ENCODE measurements at places on chromosomes 4 and X. TPM values are rescaled to one million over a fixed set of nuclear protein-coding genes. Genes with fewer than 3 reads are reported as not detected.

DNA sequence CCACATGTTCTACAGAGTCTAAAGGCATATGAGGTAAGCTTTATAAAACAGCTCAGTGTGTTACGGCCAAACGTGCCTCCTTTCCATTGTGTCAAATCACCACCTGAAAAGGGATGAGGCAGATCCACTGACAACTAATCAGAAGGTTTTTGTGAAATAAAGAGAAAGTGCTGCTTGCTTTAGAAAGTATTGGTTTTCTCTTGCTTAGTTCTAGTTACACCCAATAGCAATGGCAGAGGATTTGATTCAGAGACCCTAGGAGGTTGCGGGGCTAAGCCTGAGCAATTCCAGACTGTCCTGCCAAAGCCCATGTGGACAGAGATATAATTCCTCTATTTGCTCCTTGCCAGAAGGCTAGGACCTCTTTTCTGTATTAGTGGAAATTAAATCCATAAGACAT lies 125.5 kb downstream of the SPRY1 start:
- H3K4me1 ChIP-seq: no peaks in the 10 kb centered on the region
- no peaks in the 10 kb centered on the region for H3K27me3 ChIP-seq
- no peak overlapping the region for H3K4me3 ChIP-seq
- H3K27ac ChIP-seq: no peak overlapping the region
- DNase-seq: no peak
- no peaks in the 10 kb centered on the region for H3K36me3 ChIP-seq

- H3K4me3 ChIP-seq: no peak overlapping the region
- peaks cover 5% of the 10 kb centered on the region for H3K4me1 ChIP-seq
- H3K27ac ChIP-seq: no peak overlapping the region
- H3K27me3 ChIP-seq: no peaks in the 10 kb centered on the region
Observed at GRCh38 chr4:173135241-173135847, 33.3 kb upstream of the GALNT7 start.

DNA sequence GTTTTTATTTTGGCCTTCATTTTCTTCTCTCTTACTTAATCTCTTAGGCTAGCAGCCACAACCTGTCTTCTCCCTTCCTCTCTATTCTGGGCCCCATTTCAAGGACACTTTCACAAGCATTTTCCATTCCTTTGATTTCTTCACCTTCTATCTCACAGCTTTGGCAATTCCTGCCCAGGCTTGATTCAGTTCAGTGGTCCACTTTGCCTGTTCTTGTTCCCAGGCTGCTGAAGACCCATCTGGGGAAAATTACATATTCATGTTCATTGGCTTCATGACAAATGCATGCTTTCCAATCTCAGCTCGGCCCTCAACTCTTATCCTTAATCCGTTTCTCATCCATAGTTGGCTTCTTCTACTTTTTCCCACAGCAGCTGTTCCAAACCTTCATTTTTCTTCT lies 38.7 kb upstream of the LPAR4 start:
- no peak overlapping the region for H3K4me3 ChIP-seq
- no peaks in the 10 kb centered on the region for H3K27me3 ChIP-seq
- H3K4me1 ChIP-seq: no peaks in the 10 kb centered on the region
- no peak overlapping the region for H3K27ac ChIP-seq

DNA sequence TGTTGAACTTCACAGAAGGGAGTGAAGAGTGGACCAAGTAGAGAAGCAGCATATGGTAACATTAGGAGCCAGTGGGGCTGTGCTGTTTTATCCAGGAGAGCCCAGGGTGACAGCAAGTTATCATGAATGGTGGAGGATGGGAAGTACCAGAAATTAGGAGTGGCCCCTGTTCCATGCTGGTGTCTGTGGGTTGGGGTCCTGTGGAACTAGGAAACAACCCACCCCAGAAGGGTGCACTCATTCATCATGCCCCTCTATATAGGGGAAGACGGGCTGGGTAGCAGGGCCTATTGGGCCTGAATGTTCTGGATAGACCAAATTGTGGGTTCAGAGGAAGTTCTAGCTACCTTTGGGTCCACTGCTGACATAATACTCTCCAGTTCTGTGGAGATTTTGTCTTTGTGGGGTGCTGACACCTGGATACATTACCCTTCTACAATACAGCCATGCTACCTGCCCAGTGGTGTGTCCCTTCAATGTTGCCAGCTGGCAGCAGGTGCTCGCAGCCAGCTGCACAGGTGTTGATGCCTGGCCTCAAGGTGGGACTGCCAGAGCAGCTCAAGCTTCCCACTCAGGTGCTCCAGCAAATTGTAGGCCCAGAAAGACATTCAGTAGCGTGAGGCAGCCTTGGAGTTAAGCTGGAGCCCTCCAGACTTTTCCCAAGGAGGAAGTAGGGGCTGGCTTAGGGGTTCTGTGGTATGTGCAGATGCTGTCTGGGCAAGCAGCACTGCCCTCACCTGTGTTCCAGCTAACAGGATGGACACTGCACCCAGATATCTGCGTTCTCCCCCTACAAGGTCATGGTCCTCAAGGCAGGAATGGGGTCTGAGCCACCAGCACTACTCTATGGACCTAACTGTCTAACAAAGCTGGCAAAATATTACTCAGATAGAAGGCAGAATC lies 106.5 kb downstream of the NHSL2 start:
- DNase-seq: no peak
- H3K4me1 ChIP-seq: peaks cover 8% of the 10 kb centered on the region
- no peaks in the 10 kb centered on the region for H3K36me3 ChIP-seq
- no peaks in the 10 kb centered on the region for H3K27me3 ChIP-seq
- H3K4me3 ChIP-seq: no peak overlapping the region

- H3K4me1 ChIP-seq: no peaks in the 10 kb centered on the region
- DNase-seq: no peak
- no peak overlapping the region for H3K4me3 ChIP-seq
- H3K27ac ChIP-seq: no peak overlapping the region
- H3K36me3 ChIP-seq: no peaks in the 10 kb centered on the region
- H3K27me3 ChIP-seq: no peaks in the 10 kb centered on the region
Observed at GRCh38 chr4:185800266-185800945, 11.6 kb downstream of the SORBS2 start.

DNA sequence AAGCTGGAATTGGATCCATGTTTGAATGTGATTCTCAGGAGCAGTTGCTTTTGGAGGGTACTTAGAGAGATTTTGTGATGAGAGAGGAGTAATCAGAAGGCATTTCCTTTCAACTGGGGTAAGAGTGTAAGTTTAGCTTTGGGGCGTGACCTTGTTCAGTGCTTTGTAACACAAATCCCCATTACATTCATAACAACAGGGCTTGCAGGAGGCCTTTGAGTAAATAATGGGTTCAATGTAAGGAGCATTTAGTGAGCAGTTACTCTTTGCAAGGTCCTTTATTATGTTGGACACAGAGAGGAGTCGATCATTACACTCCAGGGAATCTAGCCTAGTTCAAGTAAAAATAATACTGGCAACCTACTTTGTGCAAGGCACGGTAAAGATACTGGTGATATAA lies 74.0 kb upstream of the AFF2 start:
- H3K27ac ChIP-seq: no peak overlapping the region
- no peak for DNase-seq
- H3K36me3 ChIP-seq: no peaks in the 10 kb centered on the region
- no peak overlapping the region for H3K4me3 ChIP-seq

- peak overlapping the region; percentile 71 for H3K4me3 ChIP-seq
- DNase-seq: peak; percentile 4
- H3K27ac ChIP-seq: peak overlapping the region; percentile 75
- H3K4me1 ChIP-seq: peaks cover 10% of the 10 kb centered on the region
- H3K27me3 ChIP-seq: no peaks in the 10 kb centered on the region
Observed at GRCh38 chrX:40644821-40645358, 2.5 kb downstream of the CXorf38 start.

GRCh38 chr4:79917246-79917645 lies 155.8 kb downstream of the ANTXR2 start:
- H3K27ac ChIP-seq: no peak overlapping the region
- H3K4me3 ChIP-seq: no peak overlapping the region
- H3K36me3 ChIP-seq: no peaks in the 10 kb centered on the region
- H3K4me1 ChIP-seq: no peaks in the 10 kb centered on the region
- DNase-seq: no peak

DNA sequence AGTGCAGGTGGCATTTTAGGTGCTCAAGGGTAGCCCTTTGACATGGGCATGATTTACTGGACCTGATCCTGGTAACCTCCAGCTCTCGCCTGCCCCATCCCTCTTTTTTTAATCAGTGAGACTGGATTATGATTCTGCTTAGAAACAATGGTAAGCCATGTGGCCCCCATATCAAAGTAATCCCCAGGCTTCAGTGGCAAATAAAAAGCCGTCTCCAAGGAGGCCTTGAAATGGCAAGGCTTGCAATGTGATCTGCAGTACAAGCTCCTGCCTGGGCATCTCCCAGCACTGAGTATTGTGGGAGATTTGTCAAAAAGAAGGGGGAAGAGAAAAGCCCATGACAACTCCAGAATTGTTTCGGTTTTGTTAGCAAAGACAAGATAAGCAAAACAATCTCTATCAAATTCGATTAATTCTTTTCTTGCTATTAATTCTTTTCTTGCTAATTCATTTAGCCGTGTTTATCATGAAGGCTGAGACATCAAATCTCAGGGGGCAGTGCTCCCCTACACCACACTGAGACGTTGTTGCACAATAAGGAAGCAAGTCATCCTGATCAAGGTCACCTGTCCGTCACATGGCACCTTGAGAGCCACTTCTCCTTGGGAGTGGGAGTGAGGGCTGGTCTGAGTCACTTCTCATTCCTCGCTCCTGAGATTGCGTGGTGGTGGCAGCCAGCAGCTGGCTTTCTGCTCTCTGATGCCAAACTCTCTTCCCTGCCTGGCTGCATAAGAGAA lies 312.7 kb upstream of the GATB start:
- H3K27me3 ChIP-seq: no peaks in the 10 kb centered on the region
- DNase-seq: no peak
- no peaks in the 10 kb centered on the region for H3K36me3 ChIP-seq
- H3K4me3 ChIP-seq: no peak overlapping the region

- no peaks in the 10 kb centered on the region for H3K27me3 ChIP-seq
- no peak for DNase-seq
- H3K36me3 ChIP-seq: no peaks in the 10 kb centered on the region
- no peak overlapping the region for H3K27ac ChIP-seq
- no peak overlapping the region for H3K4me3 ChIP-seq
- H3K4me1 ChIP-seq: no peaks in the 10 kb centered on the region
Observed at GRCh38 chrX:4572691-4573090, 859.2 kb upstream of the PRKX start.

DNA sequence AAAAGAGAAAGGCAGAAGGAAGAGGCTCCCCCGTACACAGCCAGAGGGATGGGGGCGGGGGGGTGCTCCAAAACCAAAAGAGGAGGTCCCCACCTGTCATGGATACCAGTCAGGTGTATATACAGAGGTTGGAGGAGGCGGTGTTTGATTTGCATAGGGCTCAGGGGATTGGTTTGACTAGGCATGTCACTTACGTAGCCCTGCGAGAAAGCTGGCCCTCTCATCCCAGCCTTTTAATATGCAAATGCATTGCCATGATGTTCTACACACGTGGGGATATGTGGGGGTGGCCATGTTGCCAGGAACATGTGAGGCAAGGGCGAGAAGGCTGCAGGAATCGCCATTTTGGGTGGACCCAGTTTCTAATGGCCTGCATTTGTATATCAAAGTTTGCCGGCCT lies 38.6 kb downstream of the TMEM150C start:
- H3K4me3 ChIP-seq: no peak overlapping the region
- H3K27me3 ChIP-seq: no peaks in the 10 kb centered on the region
- H3K27ac ChIP-seq: no peak overlapping the region

DNA sequence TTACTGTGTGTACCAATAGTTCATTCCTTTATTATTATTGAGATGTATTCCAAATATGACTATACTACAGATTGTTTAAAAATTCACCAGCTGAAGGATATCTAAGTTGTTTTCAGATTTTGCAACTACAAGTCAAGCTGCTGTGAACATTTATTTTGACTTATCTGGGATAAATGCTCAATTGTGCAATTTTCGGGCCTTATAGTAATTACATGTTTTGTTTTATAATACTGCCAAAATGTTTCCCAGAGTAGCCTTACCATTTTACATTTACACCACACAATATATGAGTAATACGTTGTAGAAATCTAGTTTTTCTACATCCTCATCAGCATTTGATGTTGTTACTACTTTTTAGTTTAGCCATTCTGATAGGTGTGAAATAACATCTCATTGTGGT lies 179.6 kb downstream of the ANTXR2 start:
- no peaks in the 10 kb centered on the region for H3K27me3 ChIP-seq
- DNase-seq: no peak
- H3K27ac ChIP-seq: no peak overlapping the region
- no peak overlapping the region for H3K4me3 ChIP-seq
- H3K36me3 ChIP-seq: no peaks in the 10 kb centered on the region
- no peaks in the 10 kb centered on the region for H3K4me1 ChIP-seq

DNA sequence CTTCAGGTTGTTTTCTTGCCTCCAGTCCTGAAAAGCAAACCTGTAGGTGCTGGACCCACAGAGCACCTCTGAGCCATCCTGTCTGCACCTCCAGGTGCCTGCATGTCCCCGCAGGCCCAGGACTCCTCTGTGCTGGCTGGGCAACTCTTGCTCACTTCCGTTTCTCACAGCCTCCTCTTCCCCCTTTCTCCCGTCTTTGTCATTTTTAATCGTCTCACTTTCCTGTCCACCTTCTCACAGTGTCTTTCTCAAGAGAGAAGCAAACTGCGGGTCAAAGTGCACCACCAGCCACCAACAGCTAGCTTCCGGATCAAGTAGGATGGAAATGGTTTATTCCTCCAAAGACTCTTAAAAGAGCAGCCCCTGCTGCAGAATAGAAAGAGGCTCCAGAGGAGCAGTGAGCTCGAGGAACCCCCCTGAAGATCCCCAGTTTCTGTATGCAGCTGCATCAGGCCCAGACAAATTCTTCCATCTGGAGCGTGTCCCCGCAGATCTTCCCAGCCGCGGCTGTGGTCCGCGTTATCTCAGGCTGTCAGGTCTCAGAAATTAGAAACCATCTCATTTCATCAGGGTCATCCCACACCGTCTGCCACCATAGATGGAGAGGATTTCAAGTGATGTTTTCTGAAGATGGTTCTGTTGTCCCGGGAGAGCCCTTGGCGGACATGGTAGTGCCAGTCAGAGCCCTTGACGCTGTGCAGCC lies 87.7 kb downstream of the FHDC1 start:
- H3K4me3 ChIP-seq: no peak overlapping the region
- no peaks in the 10 kb centered on the region for H3K27me3 ChIP-seq
- H3K36me3 ChIP-seq: no peaks in the 10 kb centered on the region
- H3K27ac ChIP-seq: no peak overlapping the region

DNA sequence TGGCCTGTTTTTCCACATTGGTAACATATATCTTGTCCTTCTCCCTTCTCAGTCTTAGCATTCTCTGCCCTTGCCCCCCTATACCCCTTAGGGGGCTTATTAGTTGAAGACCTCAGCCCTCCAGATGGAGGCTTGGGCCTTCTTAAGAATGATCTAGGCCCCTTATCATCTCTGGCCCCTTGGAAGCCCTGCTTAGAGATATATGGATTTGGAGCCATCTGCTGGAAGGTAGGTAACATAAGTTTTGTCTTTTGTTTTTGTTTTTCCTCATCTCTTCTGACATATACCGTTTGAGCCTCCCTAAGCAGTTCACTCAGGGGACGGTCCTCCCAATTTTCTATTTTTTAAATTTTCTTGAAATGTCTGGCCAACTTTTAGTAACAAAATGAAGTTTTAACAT lies 48.3 kb upstream of the NAP1L2 start:
- DNase-seq: no peak
- H3K36me3 ChIP-seq: no peaks in the 10 kb centered on the region
- H3K4me1 ChIP-seq: no peaks in the 10 kb centered on the region

GRCh38 chrX:7926501-7926900 lies 712 bp downstream of the PNPLA4 start:
- no peak overlapping the region for H3K27ac ChIP-seq
- DNase-seq: no peak
- peak overlapping the region; percentile 78 for H3K4me3 ChIP-seq
- H3K36me3 ChIP-seq: no peaks in the 10 kb centered on the region

HSFX2 gene
- 0.54 TPM for total RNA-seq

SOX3 gene
- total RNA-seq: not detected

CBR4 gene
- 13.1 TPM for total RNA-seq

UGT2B28 gene
- total RNA-seq: not detected

TCEAL3 gene
- 103 TPM for total RNA-seq

UGT2B11 gene
- total RNA-seq: not detected

BCLAF3 gene
- 10.5 TPM for total RNA-seq

RBM10 gene
- total RNA-seq: 24.1 TPM
